ENCODE measurements at places on chromosomes 5 and 9. TPM values are rescaled to one million over a fixed set of nuclear protein-coding genes. Genes with fewer than 3 reads are reported as not detected.

The TMEM252 gene
- 8.7 TPM for polyA plus RNA-seq

- DNase-seq: no peak
Measured at GRCh38 chr9:108528231-108528630, 327.6 kb downstream of the ACTL7B start.

The LCN9 gene
- polyA plus RNA-seq: not detected

GRCh38 chr5:158013303-158013702, 154.4 kb upstream of the CLINT1 start:
- no peak for DNase-seq

DNA sequence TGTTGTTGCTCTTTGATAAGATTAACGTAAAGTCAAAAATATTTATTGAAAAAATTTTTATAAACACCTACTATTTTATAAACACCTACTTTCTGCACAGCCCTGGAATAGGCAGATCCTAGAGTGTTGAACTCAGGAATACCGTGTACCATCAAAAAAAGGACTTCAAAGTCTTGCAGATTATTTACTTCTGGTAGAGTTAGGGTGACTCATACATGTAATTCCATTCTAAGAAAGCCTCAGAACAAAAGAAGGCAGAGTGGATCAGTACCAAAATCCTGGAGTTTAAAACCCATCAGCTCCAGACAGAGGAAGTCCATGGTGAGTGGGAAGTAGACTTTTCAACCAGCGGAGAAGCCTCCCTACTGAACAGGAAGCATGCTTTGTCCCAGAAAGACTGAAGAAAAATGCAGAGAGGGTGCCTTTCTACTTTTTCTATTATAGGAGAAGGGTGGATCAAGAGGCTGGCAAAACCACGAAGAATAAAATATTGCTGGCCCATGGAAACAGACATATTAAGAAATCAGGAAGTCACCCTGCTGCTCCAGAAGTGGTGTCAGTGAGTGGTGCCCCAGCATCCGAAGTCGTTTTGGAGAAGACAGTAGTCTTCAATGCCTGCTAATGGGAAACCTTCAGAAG, 45.1 kb upstream of the DAB2 start:
- no peak for DNase-seq

DNA sequence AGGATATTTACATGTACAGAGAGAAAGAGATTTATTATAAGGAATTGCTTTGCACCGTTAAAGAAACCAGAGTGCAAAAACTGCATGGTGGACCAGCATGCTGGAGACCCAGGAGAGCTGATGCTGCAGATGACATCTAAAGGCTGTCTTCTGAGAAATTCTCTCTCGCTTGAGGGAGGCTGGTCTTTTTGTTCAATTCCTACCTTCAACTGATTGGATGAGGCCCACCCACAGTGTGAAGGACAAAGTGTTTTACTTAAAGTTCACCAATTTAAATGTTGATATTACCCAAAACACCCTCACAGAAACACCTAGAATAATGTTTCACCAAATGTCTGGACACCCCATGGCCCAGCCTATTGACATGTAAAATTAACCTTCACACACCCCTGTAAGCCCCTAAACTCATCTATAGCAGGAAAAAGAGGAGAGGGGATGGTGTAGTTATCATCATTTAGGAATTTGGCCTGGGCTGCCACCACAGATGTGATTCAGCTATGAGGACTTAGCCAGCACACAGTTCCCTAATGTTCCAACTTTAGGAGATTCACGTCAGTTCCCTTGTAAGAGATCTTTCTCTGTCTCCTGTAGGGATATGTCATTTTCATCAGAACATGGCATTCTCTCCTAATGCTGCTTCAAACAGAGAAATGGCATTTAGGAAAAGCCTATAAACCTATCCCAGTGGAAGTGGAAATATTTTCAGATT, 358.2 kb upstream of the TLE4 start:
- DNase-seq: no peak

The FBXO38 gene
- 41.3 TPM for polyA plus RNA-seq

DNA sequence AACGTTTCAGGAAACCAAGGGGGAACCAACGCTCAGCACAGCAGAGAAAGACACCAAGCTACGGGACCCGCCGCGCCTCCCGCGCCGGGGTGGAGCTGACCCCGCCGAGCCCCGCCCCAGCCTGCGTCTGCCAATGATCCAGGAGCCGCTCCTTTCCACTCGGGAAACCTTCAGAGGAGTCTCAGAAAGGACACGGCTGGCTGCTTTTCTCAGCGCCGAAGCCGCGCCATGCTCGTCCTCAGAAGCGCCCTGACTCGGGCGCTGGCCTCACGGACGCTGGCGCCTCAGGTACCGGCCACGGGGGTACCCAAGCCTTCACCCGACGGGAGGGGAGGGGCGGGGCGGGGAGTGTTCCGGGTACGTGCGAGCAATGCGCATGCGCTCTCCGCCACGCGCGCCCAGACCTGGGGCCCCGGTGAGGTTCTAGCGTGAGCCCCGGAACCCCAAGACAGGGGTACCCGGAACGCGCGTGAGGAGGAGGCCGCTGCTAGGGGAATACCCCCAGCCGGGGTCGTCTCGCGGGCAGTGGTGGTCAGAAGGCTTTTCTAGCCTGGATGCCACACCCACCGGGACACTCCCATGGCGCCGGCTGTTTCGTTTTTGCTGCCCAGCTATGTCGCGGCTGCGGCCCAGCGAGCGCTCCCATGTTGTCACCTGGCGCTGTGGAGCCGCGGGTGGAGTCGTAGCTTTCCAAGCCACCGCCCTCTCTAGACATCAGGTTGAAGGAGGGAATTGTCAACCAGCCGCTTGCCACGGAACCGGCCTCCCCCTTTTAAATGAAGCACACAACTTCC, at the start of gene NIPSNAP3A:
Gene NIPSNAP3A (plus strand): TSS at position 119 of the 794 bp plus-strand sequence. CDS start 110 bp downstream, at position 229.
- DNase-seq: peak; percentile 77

DNA sequence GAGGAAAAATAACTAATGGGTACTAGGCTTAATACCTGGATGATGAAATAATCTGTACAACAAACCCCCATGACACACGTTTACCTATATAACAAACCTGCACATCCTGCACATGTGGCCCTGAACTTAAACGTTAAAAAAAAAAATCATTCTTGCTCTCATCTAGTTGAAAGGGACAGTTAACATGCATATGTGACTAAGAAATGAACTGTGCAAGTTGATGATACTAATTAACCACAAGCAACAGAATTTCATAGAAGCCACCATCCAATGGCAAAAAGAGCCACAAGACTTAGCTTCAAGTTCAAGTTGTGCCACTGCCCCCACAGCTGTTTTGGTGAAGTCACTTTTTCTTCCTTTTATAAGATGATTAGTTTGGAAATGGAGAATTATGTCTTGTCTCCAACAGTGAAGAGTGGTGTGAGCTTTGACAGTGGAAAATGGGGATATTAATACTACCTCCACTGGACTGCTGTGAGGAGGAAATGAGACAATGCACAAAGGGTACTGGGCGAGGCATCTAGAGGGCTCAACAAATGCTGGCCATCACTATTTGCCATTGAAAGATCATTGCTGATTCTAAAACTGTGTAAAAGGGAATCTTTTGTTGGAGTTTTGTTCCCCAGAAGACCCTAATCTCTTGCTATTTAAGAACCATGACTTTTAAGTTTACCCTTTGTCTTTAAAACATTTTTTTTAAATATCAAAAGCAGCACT, 202.1 kb downstream of the EBF1 start:
- DNase-seq: no peak

The SLCO6A1 gene
- not detected for polyA plus RNA-seq

DNA sequence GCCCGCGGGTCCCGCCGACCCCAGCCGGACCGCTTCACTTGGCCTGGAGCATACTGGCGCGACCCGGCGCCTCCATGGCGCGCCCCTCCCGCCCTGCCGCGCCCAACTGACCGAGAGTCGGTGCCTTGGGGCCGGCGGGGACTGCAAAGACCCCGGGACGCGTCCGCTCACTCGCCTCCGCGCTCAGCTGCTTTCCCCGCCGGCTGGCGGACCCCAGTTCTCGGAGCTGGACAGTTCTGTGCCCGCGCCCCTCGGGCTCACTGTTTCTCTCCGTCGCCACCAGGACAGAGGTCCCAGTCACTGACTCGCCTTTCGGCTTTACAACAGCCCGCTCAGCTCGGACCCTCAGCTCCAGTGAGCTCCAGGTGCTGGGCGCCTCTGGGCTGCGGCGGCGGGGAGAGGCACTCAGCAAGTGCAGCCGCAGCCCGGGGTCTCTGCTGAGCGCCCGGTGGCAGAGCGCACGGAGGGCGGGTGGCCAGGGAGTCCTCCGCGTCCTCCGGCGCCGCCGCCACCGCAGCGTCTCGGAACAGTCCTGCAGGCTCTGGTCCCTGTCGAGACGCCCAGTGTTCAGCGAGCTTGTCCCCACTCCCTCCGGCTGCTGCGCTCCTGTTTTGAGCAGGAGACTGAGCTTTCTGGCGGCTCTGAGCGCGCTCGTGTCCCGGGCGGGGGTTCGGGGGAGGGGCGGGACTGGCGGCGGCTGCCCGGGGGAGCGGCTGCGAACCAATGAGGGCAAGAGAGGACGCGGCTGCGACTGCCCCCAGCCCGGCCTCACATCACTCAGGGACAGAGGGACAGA, at the start of gene SMIM32:
Gene SMIM32 (minus strand): TSS at position 637 of the 796 bp plus-strand sequence. CDS start 638 bp downstream, outside the sequence.
- no peak for DNase-seq

DNA sequence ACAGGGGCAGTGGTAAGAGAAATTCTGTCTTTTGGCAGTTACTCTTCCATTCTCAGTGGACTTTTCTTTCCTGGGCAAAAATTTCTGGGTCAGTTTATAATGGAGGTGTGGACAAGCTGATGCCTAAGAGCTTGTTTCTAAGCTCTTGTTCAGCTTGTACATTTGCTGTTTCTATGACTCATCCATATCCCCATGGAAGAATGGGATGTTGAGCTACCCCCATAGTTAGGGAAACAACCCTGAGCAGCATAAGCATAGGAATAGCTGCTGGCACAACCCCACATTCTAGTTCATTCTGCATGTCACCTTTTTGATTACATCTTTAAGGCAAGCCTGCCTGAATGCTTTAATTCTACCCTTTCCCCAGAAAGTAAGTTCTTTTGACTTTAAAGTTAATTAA, 173.3 kb downstream of the PSAT1 start:
- DNase-seq: no peak

GRCh38 chr9:95229230-95229915, 88.1 kb downstream of the FANCC start:
- no peak for DNase-seq

GRCh38 chr5:60092671-60093422, 199.3 kb upstream of the PDE4D start:
- DNase-seq: no peak
